HL-60 (cell line): ENCODE measurements at places on chromosomes 3 and 15.

GRCh38 chr15:99348412-99348811 is 97.1 kb downstream of the LRRC28 start:
- DNase-seq, result no peak

GRCh38 chr3:97721446-97721845 is 43.1 kb upstream of the ARL6 start:
- no peak for DNase-seq

DNA sequence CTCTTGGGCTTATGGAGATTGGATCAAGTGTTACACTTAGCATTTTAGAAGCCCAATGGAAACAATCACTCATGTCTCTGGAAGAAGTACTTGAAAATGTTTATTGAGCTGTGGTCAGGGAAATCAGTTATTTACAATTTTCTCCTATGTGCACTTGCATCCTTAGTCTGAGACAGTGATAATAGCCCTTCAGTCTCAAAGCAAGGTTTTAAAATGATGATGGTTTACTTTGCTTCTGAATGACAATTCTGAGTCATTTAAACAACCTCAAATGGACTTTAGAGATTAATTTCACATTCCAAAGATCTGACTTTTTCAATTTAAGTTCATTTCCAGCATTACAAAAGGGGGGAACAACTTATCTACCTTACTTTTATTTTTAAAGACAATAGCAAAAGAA is 20.1 kb downstream of the TIPARP start:
- DNase-seq, result no peak

DNA sequence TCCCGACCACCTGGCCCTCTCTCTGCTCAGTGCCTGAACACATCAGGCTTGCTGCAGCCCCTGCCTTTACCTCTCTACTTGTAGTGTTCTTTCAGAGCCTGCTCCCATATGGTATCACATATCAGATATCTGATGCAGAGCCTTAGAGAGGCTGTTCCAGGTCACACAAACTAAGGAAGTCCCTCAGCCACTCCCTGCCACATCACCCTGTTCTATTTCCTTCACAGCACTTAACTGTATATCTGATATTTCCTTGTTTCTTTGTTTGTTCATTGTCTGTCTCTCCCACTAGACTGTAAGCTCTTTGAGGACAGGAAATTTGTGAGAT is 976 bp upstream of the ALDH1L1 start:
- DNase-seq, result no peak
